ENCODE measurements at places on chromosomes 12 and 14. TPM values are rescaled to one million over a fixed set of nuclear protein-coding genes. Genes with fewer than 3 reads are reported as not detected.

The SNW1 gene
- 135 TPM for total RNA-seq

The GLT1D1 gene
- total RNA-seq, result 0.30 TPM

The HELB gene
- total RNA-seq, result 23.6 TPM

DNA sequence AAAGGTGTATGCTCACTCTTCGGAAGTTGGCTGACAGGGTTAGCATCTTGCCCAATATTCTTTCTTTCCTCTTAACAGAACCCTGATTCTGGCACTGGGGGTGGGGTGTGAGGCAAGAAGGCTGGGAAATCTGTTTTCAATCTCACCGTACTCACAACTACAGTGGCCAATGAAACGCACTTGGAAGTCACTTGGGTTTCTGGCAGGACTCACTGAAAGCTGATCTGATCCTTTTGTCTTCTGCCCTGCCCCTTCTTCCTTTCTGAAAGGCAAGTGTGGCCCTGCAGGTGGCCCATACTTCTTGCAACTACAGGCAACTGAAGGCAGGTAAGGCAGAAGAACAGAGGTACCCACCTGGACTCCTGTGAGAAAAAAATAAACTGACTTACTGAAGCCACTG lies 106.9 kb downstream of the STXBP6 start:
- H3K27ac ChIP-seq, result no peak overlapping the region
- no peaks in the 10 kb centered on the region for H3K36me3 ChIP-seq
- no peak for DNase-seq
- H3K4me3 ChIP-seq, result no peak overlapping the region

DNA sequence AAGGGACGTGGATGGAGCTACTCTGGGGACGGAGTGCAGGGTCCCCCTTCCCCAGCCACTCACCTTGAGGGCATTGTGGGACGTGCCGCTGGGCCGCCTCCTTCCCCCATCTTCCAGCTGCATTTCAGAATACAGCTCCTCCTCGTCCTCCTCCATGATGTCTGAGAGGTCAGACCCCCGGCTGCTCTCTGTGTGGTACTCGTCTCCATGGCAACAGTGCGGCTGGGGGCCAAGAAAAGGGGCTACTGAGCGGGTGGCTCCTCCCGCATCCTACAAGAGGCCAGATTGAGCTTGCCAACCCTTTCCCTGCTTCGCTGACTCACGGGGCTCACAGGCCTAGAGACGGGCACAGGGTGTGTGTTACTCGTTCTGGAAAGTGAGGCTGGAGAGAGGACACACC lies 90.4 kb downstream of the PIWIL1 start:
- no peak overlapping the region for H3K27ac ChIP-seq
- H3K4me1 ChIP-seq, result no peaks in the 10 kb centered on the region
- H3K36me3 ChIP-seq, result no peaks in the 10 kb centered on the region
- no peak for DNase-seq
- no peaks in the 10 kb centered on the region for H3K27me3 ChIP-seq

DNA sequence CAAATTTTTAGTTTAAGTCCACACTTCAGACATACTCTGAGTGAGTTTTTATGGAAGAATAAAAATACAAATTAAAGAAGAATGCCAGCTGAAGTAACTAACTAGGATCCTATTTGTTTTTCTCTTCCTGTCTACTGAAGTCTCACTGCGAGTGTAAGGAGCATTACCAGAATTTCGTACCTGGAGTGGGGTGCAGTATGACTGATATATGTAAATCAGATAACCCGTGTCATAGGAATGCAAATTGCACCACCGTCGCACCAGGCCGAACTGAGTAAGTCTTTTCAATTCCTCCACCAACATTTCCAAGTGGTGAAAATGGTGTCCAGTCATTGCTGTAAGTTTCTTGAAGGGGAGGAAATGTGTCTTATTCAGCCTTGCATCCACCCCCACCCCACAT lies 52.9 kb downstream of the STAB2 start:
- no peaks in the 10 kb centered on the region for H3K36me3 ChIP-seq
- no peak overlapping the region for H3K27ac ChIP-seq
- H3K27me3 ChIP-seq, result peaks cover 4% of the 10 kb centered on the region
- H3K4me3 ChIP-seq, result no peak overlapping the region
- no peaks in the 10 kb centered on the region for H3K4me1 ChIP-seq

DNA sequence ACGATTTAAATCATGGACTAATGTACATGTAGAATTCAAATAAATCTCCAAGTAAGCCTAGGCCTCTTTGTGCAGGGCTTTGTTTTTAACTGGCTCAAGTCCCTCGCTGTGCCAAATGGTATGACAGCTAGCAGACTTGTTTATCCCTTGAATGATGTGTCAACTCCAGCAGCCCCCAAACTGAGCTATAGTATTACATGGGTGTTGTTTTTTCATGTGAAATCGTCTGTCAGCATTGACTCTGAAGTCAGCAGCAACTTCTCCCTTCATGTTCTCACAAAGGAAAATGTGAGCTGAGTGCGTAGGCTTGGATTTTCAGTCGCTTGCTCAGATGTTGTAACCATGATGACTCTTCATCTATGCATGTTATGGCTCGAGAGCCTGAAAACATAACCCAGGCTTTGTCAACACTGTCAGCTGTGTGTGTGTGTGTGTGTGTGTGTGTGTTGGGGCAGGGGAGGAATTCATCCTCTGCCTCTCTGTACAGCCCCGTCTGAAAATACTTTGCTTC lies 73.3 kb downstream of the PTHLH start:
- H3K27me3 ChIP-seq, result peaks cover 9% of the 10 kb centered on the region
- no peak overlapping the region for H3K4me3 ChIP-seq
- peak; percentile 6 for DNase-seq
- no peaks in the 10 kb centered on the region for H3K4me1 ChIP-seq
- no peak overlapping the region for H3K27ac ChIP-seq

GRCh38 chr14:22391908-22392565 lies 197.0 kb downstream of the DAD1 start:
- H3K27me3 ChIP-seq, result no peaks in the 10 kb centered on the region
- no peak for DNase-seq
- no peak overlapping the region for H3K27ac ChIP-seq
- no peaks in the 10 kb centered on the region for H3K4me1 ChIP-seq

DNA sequence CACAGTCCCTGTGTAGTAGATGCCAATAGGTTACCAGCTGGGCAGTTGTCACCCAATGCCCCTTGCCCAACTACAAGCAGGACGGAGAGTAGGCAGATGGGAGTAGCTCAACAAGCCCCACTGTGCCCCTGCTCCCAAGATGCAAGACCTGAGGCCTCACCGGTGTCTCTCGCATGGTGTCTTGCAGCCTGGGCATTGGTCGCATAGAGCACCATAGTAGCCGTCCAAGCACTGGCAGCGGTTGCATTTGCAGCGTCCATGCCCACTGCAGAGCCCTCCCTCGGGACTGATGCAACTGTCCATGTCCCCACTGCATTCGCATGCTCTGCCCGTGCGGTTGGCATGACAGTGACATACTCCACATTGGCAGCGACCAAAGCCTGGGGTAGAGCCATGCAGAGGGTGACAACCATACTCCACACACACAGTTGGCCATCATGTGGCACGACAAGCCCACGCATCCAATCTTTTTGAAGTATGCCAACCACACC lies 11.9 kb upstream of the CSAD start:
- H3K4me3 ChIP-seq, result no peak overlapping the region
- no peak for DNase-seq
- H3K36me3 ChIP-seq, result peaks cover 39% of the 10 kb centered on the region
- no peak overlapping the region for H3K27ac ChIP-seq

- H3K27ac ChIP-seq, result no peak overlapping the region
- H3K4me3 ChIP-seq, result no peak overlapping the region
- no peaks in the 10 kb centered on the region for H3K36me3 ChIP-seq
- no peak for DNase-seq
Observed at GRCh38 chr12:113420996-113421595, 1.1 kb upstream of the SDSL start.

DNA sequence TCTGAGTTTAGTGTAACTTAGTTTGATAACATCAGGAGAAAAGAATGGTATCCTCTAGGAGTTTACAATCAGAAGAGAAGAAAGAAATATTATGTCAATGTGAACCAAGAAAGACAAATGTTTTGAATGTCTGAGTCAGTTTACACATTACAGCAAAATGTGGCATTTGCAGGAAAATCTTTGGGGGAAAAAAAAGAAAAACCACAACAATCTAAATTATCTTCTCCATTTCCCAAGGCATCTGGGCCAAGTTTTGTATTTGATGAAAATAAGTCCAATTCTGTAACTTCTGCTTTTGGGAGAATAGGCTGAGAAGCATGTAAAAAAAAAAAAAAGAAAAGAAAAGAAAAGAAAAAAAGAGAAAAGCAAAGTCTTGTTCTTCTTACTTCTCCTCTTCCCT lies 58.8 kb upstream of the FLRT2 start:
- H3K27me3 ChIP-seq, result no peaks in the 10 kb centered on the region
- no peaks in the 10 kb centered on the region for H3K36me3 ChIP-seq
- no peaks in the 10 kb centered on the region for H3K4me1 ChIP-seq
- DNase-seq, result no peak

- H3K4me3 ChIP-seq, result no peak overlapping the region
- H3K36me3 ChIP-seq, result peaks cover 22% of the 10 kb centered on the region
Observed at GRCh38 chr12:112309797-112310196, 72.4 kb downstream of the HECTD4 start.

DNA sequence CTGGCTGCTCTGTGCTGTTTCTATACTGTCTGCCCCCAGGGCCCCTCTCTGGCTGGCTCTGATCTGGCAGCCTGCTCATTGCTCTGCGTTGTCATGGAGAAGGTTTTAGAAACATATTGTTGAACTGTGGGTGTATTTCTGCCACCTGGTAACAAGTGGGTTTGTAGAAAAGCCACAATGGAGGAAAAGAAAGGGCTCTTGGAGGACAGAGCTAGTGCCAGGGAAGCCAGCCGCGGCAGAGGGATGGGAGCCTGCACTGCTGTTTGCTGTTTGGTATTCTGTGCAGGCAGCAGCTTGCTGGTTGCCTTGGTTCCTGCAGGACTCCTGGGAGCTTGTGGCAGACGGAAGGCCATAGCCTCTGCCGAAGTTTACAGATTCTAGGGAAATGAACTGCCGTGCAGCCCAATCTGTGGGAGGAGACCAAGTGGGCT lies 15.1 kb downstream of the CCDC177 start:
- peaks cover 22% of the 10 kb centered on the region for H3K27me3 ChIP-seq
- no peak overlapping the region for H3K4me3 ChIP-seq
- H3K27ac ChIP-seq, result no peak overlapping the region
- no peaks in the 10 kb centered on the region for H3K4me1 ChIP-seq

DNA sequence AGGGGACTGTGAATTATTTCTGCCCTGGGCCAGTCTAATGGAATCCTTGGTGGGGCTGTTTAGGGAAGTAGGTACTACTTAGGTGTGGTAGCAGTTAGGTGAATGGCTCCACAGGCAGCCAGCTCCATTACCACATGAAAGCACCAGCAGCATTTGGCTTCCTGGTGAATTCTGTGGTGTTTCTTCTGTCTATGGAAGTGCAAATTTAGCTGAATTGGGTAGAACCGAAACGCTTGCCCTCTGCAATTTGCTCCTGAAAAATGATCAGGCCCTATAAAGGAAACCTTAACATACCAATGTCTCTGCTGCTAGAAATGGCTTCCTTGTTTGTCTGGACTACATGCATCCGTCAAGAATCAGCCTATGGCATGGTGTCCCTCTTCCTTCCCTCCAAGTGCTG lies 16.4 kb downstream of the FLRT2 start:
- no peaks in the 10 kb centered on the region for H3K27me3 ChIP-seq
- DNase-seq, result no peak
- no peak overlapping the region for H3K4me3 ChIP-seq
- H3K27ac ChIP-seq, result no peak overlapping the region
- no peaks in the 10 kb centered on the region for H3K36me3 ChIP-seq

GRCh38 chr12:944211-944610 lies 5.3 kb downstream of the RAD52 start:
- peaks cover 47% of the 10 kb centered on the region for H3K4me1 ChIP-seq
- peaks cover 48% of the 10 kb centered on the region for H3K36me3 ChIP-seq
- no peak overlapping the region for H3K4me3 ChIP-seq
- H3K27ac ChIP-seq, result peak overlapping the region; percentile 26

- peaks cover 12% of the 10 kb centered on the region for H3K36me3 ChIP-seq
- no peak overlapping the region for H3K27ac ChIP-seq
- no peak for DNase-seq
- H3K4me1 ChIP-seq, result peaks cover 1% of the 10 kb centered on the region
Observed at GRCh38 chr14:53226553-53226952, 73.4 kb upstream of the DDHD1 start.

- H3K4me3 ChIP-seq, result no peak overlapping the region
- no peaks in the 10 kb centered on the region for H3K4me1 ChIP-seq
- no peaks in the 10 kb centered on the region for H3K27me3 ChIP-seq
- no peaks in the 10 kb centered on the region for H3K36me3 ChIP-seq
- no peak for DNase-seq
- no peak overlapping the region for H3K27ac ChIP-seq
Observed at GRCh38 chr14:42909659-42910058, 1303.0 kb downstream of the LRFN5 start.

DNA sequence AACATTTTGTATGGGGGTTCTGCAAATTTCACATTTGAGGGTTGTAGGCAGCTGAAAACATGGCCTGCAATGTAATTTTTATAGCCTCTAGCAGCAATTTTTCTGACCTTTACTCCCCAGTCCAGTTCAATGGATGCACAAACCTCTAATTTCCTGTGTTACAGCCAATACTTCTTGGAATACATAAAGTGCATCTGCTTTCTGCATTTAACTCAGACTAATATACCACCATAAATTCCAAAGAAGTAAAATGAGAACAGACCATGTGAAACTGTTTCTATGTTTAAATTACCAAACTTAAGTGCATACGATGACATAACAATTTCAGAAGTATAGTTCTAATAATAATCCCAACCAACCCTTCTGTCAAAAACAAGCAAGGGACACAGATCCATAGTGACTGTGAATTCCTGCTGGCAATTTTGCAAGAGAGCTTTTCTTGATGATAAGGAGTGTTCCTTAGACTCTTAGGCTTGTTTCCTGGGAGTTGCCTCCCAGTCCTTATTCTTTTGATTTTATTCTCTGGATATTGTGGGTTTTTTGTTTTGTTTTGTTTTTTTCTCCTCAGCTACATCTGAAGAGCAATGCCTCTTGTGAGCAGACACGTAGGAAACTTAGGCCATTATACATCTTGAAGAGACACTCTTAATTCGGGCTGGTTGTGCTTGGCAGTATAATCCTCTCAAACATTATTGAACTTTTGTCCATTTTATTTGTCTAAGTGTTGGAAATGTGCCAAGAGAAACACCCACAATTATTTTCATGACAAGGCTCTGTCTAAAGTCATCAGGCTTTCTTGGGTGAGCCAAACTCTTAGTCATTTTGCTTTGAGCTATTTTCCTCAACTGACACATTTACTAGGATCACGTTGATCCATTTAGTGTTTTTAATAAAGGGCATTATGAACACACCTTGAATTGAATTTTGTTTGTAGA lies 51.3 kb upstream of the RERGL start:
- no peaks in the 10 kb centered on the region for H3K36me3 ChIP-seq
- no peaks in the 10 kb centered on the region for H3K27me3 ChIP-seq
- no peaks in the 10 kb centered on the region for H3K4me1 ChIP-seq
- no peak overlapping the region for H3K27ac ChIP-seq
- no peak overlapping the region for H3K4me3 ChIP-seq

- H3K27ac ChIP-seq, result no peak overlapping the region
- H3K4me3 ChIP-seq, result no peak overlapping the region
- H3K4me1 ChIP-seq, result peaks cover under 1% of the 10 kb centered on the region
- H3K27me3 ChIP-seq, result no peaks in the 10 kb centered on the region
Observed at GRCh38 chr14:92686411-92686899, 62.0 kb downstream of the LGMN start.

- H3K36me3 ChIP-seq, result no peaks in the 10 kb centered on the region
- no peak overlapping the region for H3K4me3 ChIP-seq
- no peaks in the 10 kb centered on the region for H3K27me3 ChIP-seq
- no peak overlapping the region for H3K27ac ChIP-seq
- H3K4me1 ChIP-seq, result peaks cover 6% of the 10 kb centered on the region
Observed at GRCh38 chr12:93855261-93855660, 178.1 kb downstream of the CRADD start.
